ENCODE measurements at places on chromosomes 1 and 21.

- no peak for DNase-seq
Measured at GRCh38 chr1:84929581-84929980, 36.6 kb upstream of the LPAR3 start.

DNA sequence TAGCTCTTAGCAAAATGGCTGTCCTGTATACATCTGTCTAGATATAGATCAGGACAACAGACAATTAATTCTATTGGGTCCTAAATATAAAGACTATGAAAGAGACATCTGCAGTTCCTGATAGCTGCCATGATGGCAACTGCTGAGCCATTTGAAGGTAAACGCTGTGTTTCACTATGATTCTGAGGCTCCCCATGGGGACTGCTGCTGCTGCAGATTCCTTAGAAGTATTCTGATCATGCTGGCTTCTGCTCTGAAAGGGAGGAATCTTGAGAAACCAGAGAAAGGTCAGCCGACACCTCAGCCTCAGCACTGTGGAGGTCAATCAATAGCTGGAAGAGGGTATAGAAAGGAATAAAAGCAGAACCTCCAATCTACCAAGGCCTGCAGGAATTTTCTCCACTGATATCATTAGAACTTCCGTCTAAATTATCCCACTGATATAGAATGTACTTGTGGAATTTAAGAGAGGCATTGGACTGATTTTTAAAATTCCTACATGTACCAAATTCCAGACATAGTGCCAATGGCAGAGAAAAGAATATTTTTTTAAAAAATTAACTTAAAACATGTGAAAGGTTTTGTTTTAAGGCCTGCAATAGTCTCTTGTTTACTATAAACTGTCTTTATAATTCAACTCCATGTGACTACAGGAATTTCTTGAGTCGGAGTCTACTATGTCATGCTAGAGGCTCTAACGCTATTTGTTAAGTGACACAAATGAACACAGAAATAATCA is 53.2 kb downstream of the DDAH1 start:
- DNase-seq = no peak

DNA sequence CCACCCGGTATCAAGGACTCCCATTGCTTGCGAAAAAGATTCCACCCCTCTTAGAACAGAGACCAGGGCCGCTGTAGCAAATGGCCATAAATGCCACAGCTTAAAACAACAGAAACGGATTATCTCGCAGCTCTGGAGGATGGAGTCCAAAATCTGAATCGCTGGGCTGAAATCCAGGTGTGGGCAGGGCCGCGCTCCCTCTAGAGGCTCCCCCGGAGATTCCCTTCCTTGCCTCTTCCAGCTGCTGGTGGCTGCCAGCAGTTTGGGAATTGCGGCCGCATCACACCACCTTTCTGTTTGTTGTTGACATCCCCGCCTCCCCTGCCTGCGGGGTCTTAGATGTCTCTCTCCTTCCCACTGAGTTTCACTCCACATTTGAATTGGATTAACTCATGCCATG is 15.6 kb downstream of the PDE9A start:
- no peak for DNase-seq

- no peak for DNase-seq
Measured at GRCh38 chr1:22098752-22099151, 44.1 kb downstream of the WNT4 start.

DNA sequence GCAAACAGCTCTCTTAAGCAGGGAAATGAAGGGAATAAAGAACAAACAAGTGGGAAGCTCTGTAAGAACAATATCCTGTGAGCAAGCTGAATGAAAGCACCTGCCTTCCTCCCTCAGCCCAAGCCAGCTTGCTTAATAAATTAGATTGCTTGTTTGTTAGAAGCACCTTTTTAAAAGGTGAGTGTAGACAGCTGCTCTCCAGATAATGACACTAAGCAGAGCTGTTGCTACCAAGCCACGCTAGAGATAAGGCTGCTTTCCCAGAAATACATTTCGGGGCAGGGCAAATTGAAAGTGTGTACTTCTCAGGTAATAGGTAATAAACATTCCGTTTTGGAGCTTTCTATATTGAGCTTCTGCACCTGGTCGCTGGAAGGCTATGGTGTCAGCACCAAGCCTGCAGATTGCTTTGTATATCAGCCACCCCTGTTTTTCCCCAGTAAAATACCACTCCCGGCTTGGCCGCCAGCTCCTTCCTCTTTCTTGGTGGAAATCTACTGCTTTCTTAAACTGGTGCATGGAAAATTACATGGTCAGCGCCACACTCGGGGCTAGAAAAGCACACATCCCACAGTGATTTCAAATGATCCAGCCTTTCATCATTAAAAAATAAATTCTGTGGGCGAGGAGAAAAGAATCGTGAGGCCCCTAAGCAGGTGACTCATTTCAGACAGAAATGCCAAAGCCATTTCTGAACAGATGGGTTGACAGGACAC is 151.3 kb downstream of the ETS2 start:
- no peak for DNase-seq

DNA sequence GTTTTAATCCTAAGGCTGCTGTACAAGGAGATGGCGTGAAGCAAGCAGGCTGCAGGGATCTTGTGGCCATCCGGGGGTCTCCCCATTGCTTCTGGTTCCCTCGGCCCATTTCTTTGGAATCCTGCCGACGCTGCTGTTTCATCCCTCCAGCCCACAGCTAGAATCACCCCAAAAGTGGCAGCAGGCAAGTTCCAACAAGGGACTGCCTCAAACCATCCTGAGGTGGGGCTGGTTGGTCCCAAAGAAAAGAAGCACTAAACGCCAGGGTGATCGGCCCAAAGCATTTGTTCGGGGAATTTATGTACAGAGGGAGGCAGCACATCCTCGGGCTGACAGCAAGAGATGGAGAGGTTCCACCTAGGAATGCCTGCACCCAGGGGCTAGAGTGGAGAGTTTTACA is 4.5 kb upstream of the MIB2 start:
- no peak for DNase-seq

DNA sequence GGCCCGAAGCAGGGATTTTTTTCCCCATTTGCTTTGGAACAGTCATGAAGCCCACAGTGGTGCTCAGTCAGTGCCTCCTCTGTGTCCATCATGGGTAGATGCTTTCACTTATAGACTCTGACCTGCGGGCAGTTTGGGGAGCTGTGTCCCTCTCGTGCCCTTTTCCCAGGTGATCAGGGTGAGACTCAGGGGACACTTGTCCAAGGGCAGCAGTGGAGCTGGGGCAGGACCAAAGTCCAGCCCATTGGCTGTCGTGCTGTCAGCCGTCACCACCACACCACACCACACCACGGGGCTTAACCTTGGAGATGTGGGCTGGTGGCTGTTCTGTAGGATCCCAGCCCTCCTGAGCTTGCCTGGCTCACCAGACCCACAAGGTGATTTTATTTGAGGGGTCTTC is 34.9 kb downstream of the SIM2 start:
- no peak for DNase-seq

DNA sequence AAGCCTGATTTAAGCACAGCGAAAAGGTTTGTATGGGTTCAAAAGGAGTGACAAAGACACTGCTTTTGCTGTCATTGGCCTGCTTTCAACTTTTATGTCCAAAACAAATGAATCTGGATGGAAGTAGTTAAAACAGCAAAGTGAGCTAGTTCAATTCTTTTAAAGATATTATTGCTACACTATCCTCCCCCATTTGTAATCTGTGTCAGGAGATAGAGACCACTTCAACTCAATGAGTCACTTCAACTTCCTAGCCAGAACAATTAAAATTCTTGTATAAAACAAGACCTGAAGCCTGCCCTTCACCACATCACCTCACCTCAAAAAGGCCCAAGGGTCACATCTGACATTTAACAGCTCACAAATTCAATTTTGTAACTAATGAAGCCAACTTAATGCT is 364.1 kb upstream of the LYPLAL1 start:
- DNase-seq = no peak

Measured in activated CD4-positive, alpha-beta T cell treated with anti-CD3 and anti-CD28 coated beads, Interleukin-2, amount 10 ng/mL, durations not matched to agents 7 days and 5 days (primary cell).